HCT116 (cell line): ENCODE measurements at places on chromosomes 1 and 21.

- no peak for DNase-seq
Measured at GRCh38 chr1:175477786-175478185, 265.6 kb downstream of the TNR start.

DNA sequence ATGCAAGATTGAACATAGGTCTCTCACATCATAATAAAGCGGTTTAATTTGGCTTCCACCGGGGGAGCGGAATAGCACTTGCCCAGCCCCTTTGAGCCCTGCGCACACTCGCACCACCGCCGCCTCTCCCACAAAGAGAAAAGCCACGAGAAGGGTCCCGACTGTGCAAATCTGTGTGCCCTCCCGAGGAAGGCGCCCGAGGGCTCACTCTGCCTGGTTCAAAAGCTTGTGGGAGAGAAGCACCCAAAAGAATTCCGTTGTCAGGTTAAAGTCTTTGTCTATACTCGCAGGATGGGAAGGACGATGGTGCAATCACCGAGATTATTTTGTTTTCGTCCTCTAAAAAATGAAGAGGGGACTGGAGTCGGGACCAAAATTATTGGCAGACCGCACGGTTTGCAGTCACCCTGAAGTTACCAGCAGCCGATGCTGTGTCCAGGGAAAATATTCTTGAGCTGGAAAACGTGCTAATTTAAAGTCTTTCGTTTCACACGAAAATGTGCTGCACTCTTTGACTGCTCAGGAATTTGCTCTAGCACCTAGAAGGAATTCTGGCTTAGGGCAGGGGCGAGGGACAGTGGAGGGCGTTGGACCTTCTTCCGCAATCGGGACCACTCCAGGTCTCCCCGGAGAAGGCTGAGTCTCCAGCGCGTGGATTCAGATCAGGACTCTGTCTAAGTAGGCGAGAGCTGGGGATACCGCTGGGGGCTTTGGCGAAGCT is 6.6 kb upstream of the SIM2 start:
- DNase-seq: no peak

- no peak for DNase-seq
Measured at GRCh38 chr1:234258071-234258470, 115.2 kb upstream of the COA6 start.

DNA sequence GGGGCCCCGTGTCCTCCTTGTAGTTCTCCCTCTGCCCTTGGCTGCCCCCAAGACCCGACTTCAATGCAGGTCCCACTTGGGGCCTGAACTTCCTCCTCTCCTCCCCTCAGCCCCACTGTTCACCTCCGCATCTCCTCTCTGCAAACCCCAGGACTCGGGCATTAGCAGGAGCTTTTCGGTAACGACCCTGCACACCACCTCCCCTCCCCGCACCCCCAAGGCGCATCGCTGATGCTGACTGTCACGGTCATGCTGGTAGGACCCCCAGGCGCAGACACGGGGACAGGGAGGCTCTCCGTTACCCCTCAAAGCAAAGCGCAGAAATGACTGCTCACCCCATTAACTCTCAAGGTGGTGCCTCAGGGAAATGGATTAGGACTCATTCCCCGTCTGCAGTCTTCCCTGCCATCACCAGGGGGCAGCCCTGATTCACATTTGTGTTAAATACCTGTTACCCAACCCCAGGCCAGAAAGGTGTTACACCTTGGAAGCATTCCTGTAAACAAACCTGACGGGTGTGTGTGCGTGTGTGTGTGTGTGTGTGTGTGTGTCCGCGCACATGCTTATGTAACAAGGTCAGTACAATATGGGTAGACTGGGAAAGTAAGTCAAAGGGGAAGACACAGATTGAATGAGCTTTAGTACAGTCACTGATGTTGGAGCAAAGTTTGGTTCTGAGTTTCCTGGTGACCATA is 6.4 kb upstream of the GUCA2B start:
- DNase-seq: peak; percentile 79

- DNase-seq: no peak
Measured at GRCh38 chr1:2019571-2020309, 595 bp downstream of the GABRD start.

- no peak for DNase-seq
Measured at GRCh38 chr1:244335456-244335855, 116.3 kb downstream of the ADSS2 start.

DNA sequence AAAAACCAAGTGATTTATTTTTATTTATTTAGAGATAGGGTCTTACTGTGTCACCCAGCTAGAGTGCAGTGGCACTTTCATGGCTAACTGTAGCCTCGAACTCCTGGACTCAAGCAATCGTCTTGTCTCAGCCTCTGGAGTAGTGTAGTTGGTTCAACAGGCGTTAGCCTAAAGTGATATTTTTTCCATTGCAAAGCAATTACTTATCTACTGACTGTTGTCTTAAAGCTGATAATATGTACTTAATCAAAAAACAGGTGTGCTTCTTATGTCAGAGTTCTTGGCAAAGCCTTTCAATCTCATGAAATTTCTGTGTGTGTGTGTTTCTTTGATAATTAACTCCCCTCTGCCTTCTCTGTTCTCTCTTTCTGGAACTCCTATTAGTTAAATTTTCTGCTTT is 62.4 kb upstream of the DUSP10 start:
- no peak for DNase-seq

- DNase-seq: no peak
Measured at GRCh38 chr1:5238351-5239130, 584.1 kb downstream of the AJAP1 start.

- DNase-seq: no peak
Measured at GRCh38 chr1:103997631-103998030, 247.9 kb downstream of the AMY1C start.

DNA sequence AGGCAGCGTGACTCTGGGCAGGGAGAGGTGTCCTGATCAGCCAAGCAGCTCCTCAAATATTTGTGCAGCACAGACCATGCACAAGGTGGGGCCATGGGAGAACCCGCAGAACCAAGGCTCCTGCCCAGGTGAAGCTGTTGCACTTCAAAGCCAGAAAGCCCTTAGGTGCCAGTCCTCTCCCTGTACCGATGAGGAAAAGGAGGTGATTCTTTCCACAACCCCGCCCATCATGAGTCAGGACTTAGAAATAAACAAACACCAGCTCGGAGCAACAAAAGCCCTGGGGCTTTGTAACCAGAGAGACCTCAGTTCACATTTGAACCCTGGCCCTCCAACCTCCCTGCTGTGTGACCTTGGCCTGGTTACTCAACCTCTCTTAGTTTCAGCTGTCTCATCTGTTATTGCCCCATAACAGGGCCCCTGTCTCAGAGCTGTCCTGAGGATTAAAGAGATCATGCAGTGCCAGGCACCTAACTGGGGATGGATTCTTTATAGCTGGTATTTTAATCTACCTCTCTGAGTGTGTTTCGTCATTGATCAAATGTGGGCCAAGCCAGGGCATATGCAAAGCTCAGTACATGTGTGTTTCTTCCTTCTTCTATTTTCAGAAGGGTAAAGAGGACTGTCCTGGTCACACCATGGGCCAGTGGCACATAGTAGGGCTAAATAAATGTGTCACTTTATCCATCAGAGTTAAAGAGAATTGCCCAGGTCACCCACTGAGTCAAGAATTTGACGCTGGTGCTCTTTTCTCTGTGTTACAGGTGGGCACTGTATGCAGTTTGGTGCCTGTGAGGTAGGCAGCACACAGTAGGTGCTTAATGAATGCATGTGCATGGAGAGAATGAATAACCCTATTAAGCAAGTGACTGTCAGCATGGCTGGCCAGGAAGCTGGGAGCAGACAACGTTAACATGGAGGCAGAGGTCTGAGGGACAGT is 1.4 kb downstream of the LDLRAD1 start:
- peak; percentile 82 for DNase-seq

DNA sequence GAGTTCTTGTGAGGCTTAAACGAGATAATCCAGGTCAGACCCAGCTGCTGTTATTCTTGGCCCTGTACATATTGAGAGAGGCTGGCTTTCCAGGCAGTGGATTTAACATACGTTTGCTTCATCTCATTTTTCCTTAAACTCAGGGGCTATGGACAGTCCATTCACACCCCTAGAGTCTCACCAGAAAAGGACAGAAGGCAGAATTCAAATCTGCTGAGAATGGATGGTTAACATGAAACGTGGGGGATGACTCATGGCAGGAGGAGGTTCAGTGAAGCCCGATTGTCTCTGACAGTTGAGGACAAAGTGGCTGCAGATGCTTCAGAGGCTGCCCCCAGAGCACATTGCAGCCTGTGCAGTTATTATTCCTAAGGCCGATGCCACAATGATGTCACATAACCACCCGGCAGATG is 39.5 kb downstream of the TGFB2 start:
- DNase-seq: no peak

DNA sequence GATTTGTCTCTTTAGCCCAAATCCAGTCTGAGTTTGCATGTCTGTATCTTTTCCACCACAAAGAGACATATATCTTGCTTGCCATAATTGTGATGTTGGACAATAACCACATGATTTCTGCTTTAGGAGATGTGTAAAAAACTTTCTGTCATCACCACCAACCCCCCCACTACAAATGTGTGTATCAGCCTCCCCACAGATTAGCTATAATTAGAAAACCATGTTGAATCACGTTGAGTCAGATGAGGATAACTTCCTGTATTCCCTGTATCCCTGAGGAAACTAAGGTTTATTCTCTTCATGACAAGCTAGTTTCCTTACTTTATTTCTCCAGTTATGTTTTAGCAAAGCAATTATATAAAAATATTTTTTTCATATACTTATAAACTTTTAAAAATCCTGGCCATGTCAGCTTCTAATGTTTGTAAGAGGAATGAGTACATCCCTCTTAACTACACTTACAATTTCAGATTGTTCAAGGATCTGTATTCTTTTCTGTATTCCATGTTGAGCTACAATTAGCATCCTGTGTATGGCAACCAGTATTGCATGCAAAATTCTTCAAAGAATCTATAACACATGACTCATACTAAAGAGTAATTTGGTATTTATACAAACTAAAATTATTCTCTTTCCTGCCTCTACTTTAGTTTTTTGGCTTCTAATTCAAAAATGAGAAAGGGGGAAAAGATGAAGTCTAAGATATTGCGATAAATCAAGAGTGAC is 143.0 kb downstream of the FMN2 start:
- no peak for DNase-seq

DNA sequence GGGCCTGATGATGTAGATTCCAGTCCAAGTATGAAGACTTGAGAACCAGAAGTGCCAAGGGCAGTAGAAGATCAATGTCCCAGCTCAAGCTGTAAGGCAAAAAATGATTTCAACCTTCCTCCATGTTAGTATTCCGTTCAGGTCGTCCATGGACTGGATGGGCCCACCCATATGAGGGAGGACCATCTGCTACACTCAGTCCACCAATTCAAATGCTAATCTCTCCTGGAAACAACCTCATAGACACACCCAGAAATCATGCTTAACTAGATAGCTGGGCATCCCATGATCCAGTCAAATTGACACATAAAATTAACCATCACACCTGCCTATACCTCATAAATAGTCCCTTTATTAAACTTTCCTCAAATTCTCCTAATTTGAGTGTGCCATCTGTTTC is 73.3 kb upstream of the NFASC start:
- no peak for DNase-seq

GRCh38 chr21:43866659-43867331 is 1.8 kb downstream of the AGPAT3 start:
- DNase-seq: no peak

GRCh38 chr1:234603221-234604204 is 6.5 kb downstream of the IRF2BP2 start:
- no peak for DNase-seq

DNA sequence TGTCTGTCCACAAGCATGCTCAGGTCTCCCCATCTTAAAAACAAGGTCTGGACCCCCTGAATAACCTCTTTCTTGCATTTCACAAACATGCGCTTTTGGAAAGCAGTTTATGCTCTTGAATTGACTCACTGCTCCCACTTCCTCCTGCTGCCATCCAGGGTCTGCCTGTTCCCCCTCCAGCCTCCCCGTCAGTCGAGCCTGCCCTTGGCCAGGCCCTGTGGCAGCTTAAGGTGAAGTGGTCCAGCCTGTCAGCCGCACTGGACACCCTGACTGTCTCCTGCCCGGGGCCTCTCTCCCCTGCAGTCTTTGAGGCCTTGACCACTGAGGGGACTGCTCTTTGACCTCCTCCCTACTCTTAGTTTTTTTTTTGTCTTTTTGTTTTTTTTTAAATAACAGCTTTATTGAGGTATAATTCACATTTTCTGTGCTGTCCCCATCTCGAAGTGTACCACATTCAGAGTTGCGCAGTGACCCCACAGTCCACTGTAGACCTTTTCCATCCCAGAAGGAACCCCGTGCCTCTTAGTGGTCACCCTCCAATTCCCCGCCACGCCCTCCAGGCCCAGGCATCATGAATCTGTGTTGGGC is 18.3 kb downstream of the GPR137B start:
- DNase-seq: no peak

DNA sequence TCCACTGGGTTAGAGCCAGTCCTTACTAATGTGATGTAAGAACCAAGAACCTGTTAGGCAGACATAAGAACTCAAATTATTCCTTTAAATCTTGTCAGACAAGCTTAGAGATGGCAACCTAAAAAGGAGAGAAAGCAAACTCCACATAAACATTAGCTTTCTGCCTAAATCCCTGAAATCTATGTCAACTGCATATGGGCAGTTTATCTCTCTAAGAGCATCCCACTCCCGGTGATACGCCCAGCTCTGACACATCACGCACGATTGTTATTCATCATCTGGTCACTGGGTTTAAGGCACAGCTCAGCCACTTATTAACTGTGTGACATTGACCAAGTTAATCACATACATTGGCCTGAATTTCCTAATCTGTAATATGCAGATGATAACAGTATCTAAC is 323.7 kb downstream of the HHIPL2 start:
- no peak for DNase-seq

DNA sequence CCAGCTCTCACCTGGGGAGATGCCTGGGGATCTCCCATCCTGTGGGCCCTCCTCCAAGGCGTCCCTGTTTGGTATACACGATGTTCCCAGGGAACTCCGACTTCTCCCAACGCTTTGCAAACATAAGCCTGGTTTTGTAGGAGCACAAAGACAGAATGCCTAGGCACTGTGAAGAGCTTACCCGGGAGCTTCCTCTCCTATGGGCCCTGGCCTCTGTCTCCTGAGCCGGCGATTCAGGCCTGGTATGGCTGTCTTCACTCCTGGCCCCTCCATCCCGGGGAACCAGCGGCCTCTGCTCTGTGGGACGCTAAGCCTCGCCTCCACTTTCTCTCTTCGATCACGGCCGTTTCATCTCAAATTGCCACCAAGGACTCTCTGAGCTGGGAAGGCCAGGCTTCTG is 59.6 kb upstream of the ACTRT2 start:
- no peak for DNase-seq

- no peak for DNase-seq
Measured at GRCh38 chr1:85576266-85576641, 4.3 kb upstream of the CCN1 start.

DNA sequence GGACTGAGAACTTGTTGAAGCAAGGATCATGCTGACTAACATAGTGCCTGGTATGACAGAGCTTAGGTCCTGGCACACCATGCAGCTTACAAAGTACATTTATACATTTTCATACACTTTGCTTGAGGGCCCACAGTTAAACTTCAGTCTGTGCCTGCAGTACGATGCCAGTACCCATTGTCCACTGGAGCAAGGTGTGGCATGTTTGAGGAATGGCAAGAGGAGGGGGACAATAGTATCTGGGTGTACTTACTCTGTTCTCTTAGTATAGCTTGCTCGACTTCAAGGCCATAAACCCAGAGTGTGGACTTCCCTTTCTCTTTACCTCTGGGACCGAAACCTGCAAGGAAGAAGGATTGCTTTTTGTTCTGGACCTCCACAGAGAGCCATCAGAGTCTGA is 6.8 kb upstream of the YBX1 start:
- no peak for DNase-seq

- no peak for DNase-seq
Measured at GRCh38 chr1:230824919-230825721, 43.2 kb downstream of the C1orf198 start.
